ENCODE measurements at places on chromosomes 6 and 20.

DNA sequence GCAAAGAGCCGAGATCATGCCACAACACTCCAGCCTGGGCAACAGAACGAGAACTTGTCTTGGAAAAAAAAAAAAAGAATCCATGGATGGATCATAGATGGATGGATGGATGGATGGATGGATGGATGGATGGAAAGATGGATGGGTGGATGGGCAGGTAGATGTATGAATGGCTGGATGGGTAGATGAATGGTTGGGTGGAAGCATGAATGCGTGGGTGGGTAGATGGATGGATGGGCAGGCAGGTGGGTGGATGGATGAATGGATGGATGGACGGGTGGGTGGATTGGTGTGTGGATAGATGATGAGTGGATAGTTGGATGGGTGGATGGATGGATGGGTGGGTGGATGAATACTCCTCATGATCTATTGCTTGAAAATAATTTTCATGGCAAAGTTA lies 1.4 kb downstream of the JPH2 start:
- DNase-seq: no peak

- DNase-seq: no peak
Measured at GRCh38 chr6:168192195-168192900, 113.3 kb upstream of the FRMD1 start.

GRCh38 chr20:62233684-62234083 lies 4.6 kb upstream of the OSBPL2 start:
- no peak for DNase-seq

DNA sequence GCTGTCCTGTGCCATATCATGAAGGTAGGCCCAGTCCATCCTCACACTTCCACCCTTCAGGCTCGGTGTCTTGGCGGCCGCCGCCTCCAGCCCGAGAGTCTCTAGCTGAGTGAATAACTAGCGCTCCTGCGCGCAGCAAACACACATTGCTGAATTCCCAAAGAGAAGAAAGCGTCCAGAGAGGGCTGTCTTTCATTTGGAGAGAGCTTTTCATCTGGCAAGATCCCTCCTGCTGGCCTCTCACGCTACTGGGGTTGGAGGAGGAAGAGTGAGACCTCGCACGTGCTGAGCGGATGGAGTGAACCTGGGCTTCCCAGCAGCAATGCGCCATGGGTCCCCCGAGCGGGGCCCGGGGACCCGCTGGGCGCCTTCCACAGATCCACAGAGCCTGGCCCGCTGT lies 73.2 kb downstream of the NCR2 start:
- no peak for DNase-seq

DNA sequence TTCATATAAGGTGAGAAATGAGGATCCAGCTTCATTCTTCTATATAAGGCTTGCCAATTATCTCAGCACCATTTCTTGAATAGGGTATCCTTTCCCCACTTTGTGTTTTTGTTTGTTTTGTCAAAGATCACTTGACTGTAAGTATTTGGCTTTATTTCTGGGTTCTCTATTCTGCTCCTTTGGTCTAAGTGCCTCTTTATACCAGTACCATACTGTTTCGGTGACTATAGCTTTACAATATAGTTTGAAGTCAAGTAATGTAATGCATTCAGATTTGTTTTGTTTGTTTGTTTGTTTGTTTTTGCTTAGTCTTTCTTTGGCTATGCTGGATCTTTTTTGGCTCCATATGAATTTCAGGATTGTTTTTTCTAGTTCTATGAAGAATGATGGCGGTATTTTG lies 64.6 kb downstream of the ERMARD start:
- DNase-seq: no peak

- DNase-seq: no peak
Measured at GRCh38 chr6:106085692-106085983, 498 bp upstream of the PRDM1 start.

DNA sequence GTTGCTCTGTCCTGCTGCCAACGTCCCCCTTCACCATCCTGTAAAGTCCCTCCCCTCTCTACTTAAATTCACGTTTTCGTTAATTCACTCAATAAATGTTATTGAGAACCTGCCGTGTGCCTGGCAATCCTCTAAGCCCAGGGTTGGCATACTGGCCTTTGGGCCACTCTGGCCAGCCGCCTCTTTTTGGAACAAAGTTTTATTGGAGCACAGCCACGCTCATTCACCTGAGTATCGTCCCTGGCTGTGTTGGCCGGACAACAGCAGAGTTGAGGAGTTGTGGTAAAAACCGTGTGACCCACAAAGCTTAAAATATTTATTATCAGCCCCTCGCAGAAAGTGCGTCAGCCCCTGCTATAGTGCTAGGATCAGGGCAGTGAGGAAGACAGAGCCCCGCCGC lies 54.7 kb upstream of the TMEM181 start:
- DNase-seq: no peak

DNA sequence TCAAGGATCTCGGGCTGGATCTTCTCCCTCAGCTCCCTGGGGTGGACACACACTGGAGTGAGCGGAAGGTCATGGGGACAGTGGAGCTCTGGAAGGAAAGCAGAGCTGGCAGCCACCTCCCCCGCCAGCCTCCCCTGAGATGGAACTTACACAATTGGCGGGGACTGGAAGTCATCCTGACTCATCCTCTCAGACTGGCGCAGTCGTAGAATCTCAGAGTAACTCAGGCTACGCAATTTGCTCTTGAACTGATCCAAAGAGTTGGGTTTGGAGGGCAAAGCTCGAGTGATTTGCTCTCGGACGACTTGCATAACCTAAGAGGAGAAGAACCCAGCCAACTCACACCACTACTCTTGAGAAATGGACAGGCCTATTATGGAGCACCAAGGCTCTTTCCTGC lies 34.8 kb downstream of the ELMO2 start:
- DNase-seq: no peak

GRCh38 chr6:114119056-114119455 lies 148.1 kb upstream of the HDAC2 start:
- no peak for DNase-seq

DNA sequence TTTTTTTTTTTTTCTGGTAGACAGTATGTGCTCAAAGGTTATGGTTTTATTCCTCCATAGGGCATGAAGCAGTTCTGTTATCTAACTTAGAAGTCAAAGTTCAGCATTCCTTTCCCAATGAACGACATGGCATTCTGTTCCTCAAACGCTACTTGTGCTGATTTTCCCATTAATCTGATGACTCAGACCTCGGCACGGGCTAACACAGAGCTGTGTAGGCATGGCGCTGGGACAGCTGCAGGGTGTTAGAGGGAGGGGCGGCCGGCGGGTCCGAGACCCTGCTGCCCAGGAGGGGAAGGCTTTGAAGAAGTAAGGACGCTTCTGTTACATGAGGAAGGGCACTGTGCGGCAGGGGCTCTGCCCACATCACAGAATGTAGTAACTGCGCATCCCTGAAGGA lies 93.6 kb upstream of the AGPAT4 start:
- DNase-seq: no peak

- no peak for DNase-seq
Measured at GRCh38 chr20:9179193-9179802, 110.4 kb downstream of the PLCB4 start.

- DNase-seq: no peak
Measured at GRCh38 chr6:125393449-125393858, 91.7 kb upstream of the HDDC2 start.

- no peak for DNase-seq
Measured at GRCh38 chr6:157602521-157603295, 220.3 kb upstream of the SNX9 start.

GRCh38 chr6:31479151-31479932 lies 18.6 kb upstream of the MICB start:
- DNase-seq: no peak

GRCh38 chr6:116436586-116436985 lies 24.6 kb upstream of the CALHM6 start:
- no peak for DNase-seq

GRCh38 chr6:11625302-11625701 lies 87.8 kb downstream of the TMEM170B start:
- no peak for DNase-seq

- no peak for DNase-seq
Measured at GRCh38 chr6:79559706-79560105, 22.5 kb upstream of the LCA5 start.

- DNase-seq: no peak
Measured at GRCh38 chr6:66210964-66211363, 503.9 kb upstream of the EYS start.

GRCh38 chr6:68876792-68877493 lies 241.9 kb downstream of the ADGRB3 start:
- DNase-seq: no peak

DNA sequence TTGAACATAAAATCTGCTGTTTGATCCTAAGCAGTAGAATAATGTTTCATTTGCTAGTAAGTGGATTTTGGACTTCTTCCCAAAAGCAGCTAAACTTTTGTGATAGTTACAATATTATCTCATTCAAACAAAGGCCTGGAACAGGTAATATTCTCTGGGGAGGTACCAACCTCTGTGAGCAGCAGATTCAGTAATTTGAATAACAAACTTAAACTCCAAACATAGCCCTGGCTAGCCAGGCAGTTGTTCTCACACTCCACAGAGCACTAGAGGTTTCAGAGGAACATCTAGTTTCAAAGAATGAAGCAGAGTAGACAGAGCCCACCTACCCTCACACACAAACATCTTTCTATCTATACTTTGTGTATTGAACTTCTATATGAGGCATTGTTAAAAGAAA lies 40.9 kb downstream of the LGSN start:
- DNase-seq: no peak

DNA sequence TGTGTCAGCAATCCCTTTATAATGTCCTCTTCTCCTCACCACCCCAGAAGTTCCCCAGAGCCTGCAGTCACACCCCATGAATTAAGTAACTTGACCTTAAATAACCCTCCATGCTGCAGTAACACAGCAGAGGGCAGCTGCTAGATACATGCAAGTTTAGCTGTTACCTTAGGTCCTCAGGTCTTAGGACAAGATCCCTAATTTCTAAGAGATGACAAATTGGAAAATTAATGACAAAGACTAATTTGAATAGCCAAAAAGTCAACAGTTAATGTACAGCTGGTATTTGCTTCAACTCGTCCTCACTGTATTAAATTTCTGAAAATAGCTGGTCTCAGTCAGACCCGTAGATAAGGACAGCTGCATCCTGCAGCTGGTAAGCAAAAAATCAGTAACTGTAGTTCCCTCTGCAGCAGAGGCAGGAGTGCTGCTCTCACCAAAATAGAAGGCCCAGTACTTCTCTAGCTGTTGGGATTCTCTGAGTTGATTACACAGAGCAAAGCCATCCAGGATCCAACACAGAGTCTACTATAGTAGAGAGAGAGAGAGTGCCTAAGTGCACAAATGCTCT lies 62.4 kb downstream of the TNFRSF21 start:
- no peak for DNase-seq

DNA sequence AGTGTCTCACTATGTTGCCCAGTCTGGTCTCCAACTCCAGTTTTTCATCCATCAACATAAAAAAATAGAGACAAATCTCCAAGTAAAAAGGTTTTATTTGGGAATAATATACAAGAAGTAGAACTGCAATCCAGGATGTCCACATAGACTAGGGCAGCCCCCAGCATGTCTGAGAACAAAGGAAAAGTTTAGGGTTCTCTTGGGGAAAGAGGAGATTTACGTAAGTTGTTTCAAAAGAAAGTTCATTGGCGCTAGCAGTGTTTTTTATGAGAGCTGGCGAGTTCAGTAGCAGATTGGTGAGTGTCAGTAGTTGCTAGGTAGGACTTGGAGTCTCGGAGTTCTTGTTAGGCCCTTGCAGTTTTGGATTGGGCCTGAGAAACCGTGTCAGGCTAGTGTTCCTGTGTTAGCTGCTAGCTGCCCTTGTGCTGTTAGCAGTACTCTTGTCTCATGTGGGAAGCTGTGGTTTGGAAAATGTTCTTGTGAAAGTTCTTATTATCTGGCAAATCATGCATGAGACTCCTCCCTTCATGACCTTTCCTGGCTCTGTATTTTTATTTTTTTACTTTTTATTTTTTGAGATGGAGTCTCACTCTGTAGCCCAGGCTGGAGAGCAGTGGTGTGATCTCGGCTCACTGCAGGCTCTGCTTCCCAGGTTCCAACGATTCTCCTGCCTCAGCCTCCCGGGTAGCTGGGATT lies 24.7 kb downstream of the TTLL9 start:
- DNase-seq: no peak

- DNase-seq: no peak
Measured at GRCh38 chr6:161073930-161074329, 82.4 kb downstream of the MAP3K4 start.

GRCh38 chr6:56758120-56758519 lies 115.4 kb upstream of the DST start:
- no peak for DNase-seq

GRCh38 chr6:159976686-159977254 lies 7.9 kb downstream of the IGF2R start:
- DNase-seq: no peak

DNA sequence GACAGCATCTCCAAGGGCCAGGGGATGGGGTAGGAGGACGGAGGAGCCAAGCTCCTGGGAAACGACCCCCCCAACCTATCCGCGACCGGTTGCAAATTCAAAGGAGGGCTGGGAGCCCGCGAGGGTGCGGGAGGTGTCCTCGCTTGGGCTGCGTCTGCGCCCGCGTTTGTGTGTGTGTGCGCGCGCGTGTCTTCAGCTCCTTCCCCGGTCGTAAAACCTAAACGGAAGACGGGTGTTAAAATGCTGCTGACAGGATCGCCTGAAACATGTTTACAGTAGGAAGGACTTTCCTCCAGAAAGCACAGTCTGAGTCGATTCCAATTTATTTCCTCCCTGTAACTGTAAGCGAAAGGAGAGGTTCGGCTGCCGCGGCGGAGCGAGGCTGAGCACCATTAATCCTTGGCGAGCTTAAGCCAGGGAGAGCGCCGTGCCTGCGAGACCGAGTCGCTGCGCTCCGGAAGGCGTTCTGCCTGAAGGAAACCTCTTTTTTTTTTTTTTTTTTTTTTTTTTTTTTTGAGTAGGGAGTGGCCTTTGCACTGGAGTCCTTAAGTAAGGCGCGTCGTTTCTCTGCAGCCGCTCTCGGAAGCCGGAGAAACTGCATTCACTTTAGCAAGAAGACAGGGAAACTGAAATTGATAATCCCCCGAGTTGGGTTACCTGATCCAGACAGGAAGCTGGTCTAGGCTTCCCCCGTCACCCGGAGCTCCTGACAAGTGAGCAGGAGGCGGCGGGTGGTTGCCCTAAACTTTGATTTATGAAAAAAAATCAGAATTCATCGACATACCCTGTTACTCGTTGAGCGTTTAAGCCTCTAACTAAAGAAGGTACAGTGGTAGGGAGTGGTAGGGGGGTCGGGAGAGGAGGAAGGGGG lies 4.8 kb upstream of the SOX4 start:
- DNase-seq: no peak

DNA sequence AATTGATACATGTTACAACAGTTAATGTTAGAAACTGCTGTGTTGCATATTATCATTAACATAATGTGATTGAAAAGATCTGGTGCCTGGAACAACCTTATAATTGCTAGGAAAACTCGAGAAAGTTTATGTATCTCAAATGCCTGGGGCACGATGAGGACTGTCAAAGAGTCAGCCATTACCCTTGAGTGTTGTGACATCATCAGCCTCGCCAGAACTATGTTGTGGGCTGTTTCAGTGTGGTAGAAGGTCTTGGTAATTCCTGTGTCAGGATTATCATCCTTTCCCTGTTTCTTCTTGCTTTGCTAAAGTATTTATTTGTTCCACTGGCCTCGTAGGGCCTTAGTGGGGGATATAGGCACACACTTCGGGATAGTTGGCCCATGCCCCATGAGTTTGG lies 185.1 kb downstream of the DTNBP1 start:
- no peak for DNase-seq

All from stimulated activated CD4-positive, alpha-beta T cell treated with anti-CD3 and anti-CD28 coated beads, TNF-alpha, amount 100 ng/mL, for 48 hours (primary cell).